ENCODE measurements at places on chromosomes 16 and 17.

DNA sequence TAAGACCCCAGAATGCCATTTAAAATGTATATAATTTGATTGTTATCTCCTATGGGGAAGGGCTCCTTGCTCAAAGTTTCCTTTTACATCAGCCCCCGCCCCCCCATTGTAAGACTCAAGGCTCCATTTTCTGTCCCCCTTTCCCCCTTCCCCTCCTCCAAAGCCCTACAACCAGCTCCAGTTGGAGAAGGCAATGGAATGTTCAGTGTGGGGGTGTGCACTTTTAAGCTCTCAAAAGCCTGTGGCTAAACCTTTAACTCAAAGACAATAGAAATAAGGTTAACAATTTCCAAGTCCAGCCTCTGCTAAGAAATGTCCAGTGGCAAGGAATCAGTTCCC is 114.7 kb downstream of the NOG start:
- H3K27me3 ChIP-seq: no peaks in the 10 kb centered on the region
- H3K36me3 ChIP-seq: no peaks in the 10 kb centered on the region
- no peak overlapping the region for H3K27ac ChIP-seq
- no peak overlapping the region for H3K4me3 ChIP-seq
- DNase-seq: no peak

GRCh38 chr17:50719924-50720794 is 756 bp downstream of the LUC7L3 start:
- no peaks in the 10 kb centered on the region for H3K27me3 ChIP-seq
- peaks cover 27% of the 10 kb centered on the region for H3K4me1 ChIP-seq
- no peak for DNase-seq
- H3K36me3 ChIP-seq: no peaks in the 10 kb centered on the region
- peak overlapping the region; percentile 96 for H3K4me3 ChIP-seq
- H3K27ac ChIP-seq: peak overlapping the region; percentile 94

- H3K27me3 ChIP-seq: no peaks in the 10 kb centered on the region
- H3K4me3 ChIP-seq: no peak overlapping the region
- no peak overlapping the region for H3K27ac ChIP-seq
- no peak for DNase-seq
- H3K36me3 ChIP-seq: no peaks in the 10 kb centered on the region
Measured at GRCh38 chr17:39077866-39078265, 73.6 kb downstream of the PLXDC1 start.

GRCh38 chr16:11128211-11129141 is 127.5 kb downstream of the SOCS1 start:
- peaks cover 21% of the 10 kb centered on the region for H3K4me1 ChIP-seq
- H3K36me3 ChIP-seq: peaks cover 6% of the 10 kb centered on the region
- H3K27me3 ChIP-seq: no peaks in the 10 kb centered on the region
- H3K4me3 ChIP-seq: no peak overlapping the region
